ENCODE measurements at places on chromosomes 7 and 10.

DNA sequence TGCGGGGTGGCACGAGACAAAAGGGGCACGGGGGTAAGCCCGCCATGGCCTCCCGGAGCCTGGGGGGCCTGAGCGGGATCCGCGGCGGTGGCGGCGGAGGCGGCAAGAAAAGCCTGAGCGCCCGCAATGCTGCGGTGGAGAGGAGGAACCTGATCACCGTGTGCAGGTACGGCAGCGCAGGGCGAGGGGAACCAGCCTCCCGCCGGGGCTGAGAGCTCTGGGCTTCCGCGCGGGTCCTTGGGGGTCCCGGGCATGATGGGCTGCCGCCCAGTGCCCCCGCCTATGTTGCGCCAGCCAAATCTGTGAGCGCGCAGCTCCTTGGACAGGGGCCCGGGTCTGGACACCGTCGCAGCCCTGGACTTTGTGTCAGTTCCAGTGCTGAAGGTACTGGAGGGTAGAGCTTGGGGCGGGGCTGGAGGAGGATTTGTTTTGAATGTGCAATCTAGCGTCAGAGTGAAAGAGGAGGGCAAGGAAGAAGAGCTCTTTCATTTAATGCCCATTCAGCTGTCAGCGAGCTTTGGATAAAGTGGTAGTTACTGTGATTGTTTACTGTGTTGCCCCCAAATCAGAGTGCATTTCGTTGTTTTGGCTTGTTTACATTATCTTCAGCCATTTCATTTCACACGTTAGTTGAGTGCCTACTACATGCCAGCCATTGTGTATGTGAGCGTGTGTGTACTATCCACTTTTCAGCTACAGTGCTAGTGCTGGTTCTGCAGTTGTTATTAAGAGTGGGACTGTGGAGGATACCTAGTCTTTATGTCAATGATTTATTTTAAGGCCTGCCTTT is 777 bp downstream of the RUNDC3B start:
- DNase-seq = no peak

- no peak for DNase-seq
Observed at GRCh38 chr10:3512263-3512662, 272.7 kb downstream of the KLF6 start.

GRCh38 chr7:2732388-2732787 is 44.4 kb downstream of the AMZ1 start:
- DNase-seq = no peak

- no peak for DNase-seq
Observed at GRCh38 chr7:70063371-70063770, 465.1 kb downstream of the AUTS2 start.

- DNase-seq = no peak
Observed at GRCh38 chr7:75621124-75621523, 117.6 kb downstream of the HIP1 start.

DNA sequence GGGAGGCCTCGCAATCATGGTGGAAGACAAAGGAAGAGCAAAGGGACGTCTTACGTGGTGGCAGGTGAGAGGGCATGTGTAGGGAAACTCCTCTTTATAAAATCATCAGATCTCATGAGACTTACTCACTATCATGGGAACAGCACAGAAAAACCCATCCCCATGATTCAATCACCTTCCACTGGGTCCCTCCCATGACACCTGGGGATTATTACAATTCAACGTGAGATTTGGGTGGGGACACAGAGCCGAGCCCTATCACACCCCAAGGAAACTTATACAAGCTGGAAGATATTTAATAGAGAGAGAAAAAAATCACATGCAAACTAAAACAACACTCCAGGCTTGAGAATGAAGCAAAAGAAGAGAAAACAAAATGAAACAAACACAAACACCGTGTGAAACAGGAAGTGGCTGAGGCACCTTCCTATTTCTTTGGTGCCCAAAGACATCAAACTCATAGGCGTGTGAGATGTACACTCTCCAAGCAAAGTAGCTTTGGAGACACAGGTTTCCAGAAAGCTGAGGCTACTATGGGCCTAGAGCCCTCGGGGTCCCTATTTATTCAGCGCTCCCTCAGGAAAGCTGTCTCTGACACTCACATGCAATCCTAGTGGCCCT is 97.2 kb downstream of the PRKCQ start:
- DNase-seq = no peak

DNA sequence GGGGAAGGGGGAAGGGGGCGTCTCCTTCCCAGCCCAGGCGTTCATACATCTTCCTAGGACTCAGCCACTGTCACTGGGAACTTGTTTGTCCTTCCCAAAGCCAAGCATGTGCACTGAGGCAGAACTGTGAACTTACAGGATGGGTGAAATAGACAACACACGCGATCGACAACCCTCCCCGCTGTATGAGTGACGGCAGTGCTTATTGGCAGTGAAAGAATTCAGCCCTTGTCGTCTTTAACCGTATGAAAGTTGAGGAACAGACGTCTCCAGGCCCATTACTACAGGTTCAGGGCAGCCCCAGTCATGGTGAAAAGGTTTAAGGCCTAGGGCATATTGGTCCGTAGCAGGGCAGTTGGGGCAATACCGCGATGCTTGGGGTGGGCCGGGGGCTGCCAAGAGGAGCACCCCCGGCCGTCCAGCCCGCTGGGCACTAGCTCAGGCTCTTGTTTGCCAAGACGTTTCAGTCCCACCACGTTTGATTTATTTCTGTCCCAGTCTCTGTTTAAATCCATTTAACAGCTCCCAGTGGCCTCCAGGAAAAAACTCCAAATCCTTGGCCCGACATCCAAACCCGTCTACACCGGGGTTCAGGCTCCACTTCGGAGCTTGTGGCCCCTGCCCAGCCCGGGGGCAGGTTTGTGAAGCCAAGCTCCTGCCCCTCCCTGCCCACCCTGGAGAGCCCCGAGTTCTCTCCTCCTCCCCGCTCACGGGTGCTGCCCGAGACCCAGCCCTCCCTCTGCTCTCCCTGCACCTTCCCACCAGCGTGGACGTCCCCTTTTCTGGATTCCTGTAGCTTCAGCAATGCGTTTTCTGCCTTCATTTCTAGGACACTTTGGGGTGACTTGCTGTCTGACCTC is 159.8 kb downstream of the DNAJB6 start:
- no peak for DNase-seq

DNA sequence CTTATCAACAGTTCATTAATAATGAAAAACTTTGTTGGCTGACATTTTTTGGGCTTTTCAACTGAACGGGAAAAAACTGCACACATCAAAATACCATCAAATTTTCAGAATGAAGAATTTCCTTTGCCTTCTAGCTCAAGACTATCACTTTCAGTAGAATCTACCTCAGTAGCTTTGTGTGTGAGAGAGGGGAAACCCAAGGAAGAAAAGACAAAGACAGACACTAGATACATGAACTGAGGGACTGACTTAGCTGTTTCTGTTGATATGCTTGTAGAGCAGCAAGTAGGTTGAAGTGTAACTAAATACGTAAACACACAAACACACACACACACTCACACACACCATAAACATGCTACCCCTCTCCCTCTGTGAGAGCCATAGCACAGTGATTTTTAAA is 257.1 kb downstream of the CDK14 start:
- no peak for DNase-seq

GRCh38 chr10:101236376-101237080 is 7.3 kb upstream of the LBX1 start:
- DNase-seq = no peak

- peak; percentile 72 for DNase-seq
Observed at GRCh38 chr10:102072673-102073527, 7.8 kb downstream of the HPS6 start.

- DNase-seq = no peak
Observed at GRCh38 chr10:17216901-17217395, 11.1 kb upstream of the VIM start.

GRCh38 chr10:116673866-116674265 is 53.1 kb downstream of the PNLIPRP2 start:
- DNase-seq = no peak

- no peak for DNase-seq
Observed at GRCh38 chr10:22583683-22584082, 130.7 kb downstream of the PIP4K2A start.

DNA sequence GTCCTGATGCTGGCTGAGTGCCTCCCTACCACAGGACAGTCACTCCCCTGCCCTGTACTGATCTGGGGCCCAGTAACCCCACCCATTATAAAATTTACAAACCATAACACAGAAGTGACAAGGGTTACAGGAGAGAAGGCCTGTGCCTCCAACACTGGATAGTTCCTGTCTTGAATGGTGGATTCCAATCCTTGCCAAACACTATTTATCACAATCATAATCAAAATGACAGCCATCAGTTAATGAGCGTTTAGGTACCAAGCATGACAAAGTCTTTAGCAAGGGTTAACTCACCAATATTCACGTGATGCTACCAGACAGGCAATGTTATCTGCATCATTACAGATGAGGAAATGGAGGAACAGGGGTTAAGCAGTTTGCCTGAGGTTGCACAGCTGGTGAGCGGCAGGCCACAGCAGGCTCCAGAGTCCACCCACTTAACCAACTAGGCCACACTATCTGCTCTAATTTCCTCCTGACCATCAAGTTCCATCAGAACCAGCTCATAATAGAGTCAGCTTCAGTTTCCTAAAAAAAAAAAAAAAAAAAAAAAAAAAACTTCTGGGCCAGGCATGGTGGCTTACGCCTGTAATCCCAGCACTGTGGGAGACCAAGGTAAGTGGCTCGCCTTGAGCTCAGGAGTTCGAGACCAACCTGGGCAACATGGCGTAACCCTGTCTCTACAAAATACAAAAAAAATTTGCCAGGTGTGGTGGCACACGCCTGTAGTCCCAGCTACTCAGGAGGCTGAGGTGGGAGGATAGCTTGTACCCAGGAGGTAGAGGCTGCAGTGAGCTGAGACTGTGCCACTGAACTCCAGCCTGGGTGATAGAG is 14.2 kb downstream of the PDLIM1 start:
- no peak for DNase-seq

DNA sequence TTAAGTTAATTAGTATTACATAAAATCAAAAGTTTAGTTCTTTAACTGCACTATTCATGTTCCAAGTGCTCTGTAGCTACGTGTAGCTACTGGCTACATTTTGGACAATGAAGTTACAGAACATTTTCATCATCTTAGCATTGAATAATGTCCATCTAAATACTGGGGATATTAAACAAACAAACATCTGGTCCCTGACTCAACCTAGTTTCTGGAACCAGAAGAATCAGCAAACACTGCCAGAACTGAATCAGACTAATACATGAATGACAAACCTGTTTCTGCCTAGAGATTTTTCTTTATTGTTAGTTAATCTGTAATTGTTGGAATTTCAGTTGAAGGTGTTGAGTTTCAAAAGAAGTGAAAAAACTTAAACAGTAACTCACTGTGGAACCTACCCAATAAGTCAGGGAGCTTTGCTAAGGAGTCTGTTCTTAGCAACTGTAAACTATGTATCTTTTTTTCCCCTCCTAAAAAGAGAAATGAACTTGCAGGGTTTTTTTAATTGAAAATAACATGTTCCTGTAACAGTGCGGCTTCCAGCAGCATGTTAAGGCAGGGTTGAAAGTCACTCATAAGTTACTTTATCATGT is 58.3 kb downstream of the CDK13 start:
- DNase-seq = no peak

DNA sequence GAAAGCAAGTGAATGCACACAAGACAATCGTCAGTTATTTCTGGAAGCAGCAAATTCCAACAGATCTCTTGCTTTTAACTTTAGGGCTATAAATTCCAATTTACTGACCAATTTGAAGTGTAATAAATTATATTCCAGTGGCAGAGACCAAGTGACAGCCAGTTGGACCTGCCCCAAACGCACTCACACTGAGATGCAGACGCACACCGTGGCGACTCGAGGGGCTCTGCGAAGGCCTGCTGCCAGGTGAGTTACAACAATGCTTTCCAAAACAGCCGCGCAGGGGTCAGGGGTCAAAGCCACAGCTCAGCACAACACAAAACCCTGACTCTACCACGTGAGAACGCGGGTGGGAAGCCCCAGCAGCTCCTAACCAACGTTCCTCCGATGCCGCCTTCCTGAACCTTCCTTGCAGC is 97.4 kb downstream of the ZRANB1 start:
- no peak for DNase-seq

DNA sequence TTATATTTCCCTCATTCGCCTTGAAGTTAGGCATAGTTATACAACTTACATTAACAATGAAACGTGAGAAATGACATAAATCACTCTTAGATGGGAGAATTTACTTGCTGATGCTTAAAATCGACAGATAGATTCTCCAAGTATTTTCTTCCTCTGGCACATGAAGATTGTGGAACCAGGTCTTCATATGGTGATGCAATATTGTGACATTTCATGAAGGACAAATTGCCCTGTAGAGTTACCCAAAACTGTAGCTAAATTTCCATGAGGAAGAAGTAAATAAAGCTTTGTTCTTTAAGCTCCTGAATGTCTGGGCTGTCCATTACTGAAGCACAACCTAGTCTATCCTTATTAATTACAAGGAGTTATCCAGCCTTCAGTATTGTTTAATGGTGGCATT is 353.1 kb downstream of the THSD7A start:
- DNase-seq = no peak

DNA sequence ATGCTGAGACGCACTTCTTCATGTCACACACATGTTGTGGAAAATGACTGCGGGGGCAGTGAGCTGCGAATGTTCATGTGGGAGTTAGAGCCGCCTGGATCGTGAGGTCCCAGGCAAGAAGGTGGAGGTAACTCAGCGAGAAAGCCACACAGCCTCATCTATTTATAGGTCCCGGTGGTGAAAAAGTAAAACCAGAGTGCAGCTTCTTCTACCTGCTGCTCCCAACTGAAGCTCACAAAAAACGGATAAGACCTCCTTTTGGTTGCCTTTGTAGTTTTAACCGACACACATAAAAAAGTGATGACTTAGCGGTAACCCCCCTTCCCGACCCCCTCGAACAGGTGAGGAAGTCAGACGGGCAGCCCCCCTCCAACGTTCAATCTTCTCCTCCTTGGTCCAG is 276.9 kb downstream of the GATA3 start:
- DNase-seq = no peak

DNA sequence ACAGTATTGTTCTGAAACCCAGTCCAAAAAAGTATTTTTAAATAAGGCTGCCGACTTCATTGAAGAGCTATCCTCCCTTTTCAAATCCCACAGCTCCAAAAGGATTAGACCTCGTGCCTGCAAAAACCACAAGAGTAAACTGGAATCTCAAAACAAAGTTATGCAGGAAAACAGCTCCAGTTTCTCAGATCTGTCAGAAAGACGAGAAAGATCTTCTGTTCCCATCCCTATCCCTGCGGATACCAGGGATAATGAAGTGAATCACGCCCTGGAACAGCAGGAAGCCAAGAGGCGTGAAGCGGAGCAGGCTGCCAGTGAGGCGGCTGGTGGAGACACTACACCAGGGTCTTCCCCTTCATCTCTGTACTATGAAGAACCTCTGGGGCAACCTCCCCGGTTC is 12.6 kb downstream of the MYPN start:
- DNase-seq = no peak

DNA sequence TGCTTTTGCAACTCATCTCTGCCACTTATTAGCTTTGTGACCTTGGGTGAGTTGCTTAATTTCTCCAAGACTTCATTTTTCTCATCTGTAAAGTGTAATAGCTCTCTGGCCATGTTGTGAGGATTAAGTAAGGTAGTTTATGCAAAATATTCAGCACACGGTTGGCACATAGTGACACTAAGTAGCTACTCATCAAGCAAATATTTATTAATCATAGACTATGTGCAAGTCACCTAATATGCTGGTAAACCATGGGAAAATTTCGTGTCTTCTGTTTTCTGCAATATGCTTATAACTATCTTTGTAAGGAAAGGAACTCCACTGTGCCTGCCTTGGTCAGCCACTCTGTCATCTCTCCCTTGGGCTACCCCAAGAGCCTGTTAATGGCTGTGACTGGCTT is 50.3 kb upstream of the EGR2 start:
- DNase-seq = no peak

All from NCI-H1694 (cell line).